ENCODE measurements at places on chromosomes 16 and 17.

DNA sequence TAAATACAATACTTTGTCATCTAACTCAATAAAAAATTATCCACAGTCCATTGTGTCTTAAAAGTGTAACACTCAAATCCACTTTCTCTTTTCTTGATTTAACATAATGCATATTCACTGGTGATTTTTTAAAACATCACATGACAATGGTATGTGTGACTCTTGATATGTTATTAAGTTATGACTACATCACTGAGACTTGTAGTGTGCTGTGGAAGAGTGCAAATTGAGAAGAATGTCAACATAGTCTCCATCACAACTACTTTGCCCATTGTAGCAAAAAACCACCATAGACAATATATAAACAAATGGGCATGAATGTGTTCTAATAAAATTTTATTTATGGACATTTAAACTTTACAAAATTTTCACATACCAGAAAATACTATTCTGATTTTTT is 380.7 kb upstream of the PMFBP1 start:
- DNase-seq, result no peak

GRCh38 chr16:48300391-48300856 is 53.1 kb upstream of the ABCC11 start:
- DNase-seq, result no peak

- no peak for DNase-seq
Observed at GRCh38 chr16:58201163-58201562, 3.3 kb upstream of the CSNK2A2 start.

DNA sequence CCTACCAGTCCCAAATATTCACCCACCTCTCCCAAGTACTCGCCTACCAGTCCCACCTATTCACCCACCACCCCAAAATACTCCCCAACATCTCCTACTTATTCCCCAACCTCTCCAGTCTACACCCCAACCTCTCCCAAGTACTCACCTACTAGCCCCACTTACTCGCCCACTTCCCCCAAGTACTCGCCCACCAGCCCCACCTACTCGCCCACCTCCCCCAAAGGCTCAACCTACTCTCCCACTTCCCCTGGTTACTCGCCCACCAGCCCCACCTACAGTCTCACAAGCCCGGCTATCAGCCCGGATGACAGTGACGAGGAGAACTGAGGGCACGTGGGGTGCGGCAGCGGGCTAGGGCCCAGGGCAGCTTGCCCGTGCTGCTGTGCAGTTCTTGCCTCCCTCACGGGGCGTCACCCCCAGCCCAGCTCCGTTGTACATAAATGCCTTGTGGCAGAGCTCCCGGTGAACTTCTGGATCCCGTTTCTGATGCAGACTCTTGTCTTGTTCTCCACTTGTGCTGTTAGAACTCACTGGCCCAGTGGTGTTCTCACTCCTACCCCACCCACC is 29.8 kb downstream of the POLR2A start:
- no peak for DNase-seq

- DNase-seq, result no peak
Observed at GRCh38 chr16:64280317-64280716, 841.5 kb downstream of the CDH11 start.

DNA sequence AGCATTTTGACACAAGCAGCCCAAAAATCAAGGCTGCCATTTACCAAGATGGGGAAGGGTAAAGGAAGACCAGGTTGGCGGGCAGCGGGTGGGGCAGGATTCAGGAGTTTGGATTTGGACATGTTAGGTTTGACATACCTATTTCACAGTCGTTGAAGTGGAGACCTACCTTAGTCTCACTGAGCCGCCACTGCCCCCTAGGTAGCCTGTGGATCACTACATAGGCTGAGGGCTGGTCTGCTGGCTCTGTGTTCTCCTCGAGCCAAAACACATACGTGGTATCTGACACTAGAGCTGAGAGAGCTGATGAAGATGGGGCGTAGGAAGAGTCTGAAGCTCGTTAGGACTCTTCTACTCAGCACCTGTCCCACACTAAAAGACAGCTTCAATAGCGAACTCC is 115.1 kb downstream of the HIC1 start:
- DNase-seq, result peak; percentile 9

DNA sequence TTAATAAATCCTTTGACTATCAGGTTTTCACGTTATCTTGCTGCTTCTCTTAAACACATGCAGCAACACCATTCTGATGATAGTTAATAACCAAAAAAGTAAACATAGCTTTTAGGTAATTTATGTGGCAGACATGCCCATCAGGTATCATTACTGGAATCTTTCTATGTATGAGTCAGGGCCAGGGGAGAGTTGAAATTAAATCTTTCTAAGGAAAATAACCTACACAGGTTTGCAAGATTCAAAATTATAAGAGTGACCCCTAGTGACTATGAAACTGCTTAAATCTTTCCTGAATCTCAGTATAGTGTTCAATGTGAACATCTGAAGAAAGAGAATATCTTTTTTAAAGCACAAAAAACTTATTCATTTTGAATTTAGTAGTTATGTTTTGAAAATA is 666.6 kb downstream of the CDH11 start:
- no peak for DNase-seq

GRCh38 chr17:64459284-64459747 is 10.4 kb downstream of the MILR1 start:
- DNase-seq, result no peak

- no peak for DNase-seq
Observed at GRCh38 chr17:80476877-80477646, 655 bp upstream of the NPTX1 start.

DNA sequence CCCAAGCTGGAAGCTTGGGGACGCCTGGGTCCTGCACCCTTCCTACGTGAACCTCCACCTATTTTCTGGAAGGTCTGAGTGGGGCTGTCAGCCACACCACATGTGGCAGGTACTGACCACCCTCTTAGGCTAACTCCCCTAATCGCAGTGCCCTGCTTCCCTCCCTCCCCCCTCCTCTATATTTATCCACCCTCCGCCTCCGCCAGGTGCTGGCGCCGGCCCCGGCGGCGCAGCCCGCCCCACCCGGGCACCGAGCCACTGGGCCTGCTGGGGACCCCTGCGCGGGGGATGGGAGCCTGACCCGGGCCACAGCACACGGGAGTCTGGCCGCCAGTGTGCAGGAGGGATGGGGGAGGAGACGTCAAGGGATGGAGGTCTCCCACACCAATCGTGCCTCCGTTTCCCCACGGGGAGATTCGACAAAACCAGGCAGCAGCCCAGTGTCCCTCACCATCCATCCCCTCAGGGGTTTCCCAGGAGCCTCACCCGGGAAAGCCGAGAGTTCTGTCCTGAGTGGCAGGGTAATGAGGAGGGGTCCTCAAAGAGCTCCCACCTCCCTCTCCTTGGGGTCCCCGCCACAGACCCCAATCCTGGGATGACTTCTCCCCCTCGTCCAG is 1.3 kb downstream of the PLEKHH3 start:
- no peak for DNase-seq

DNA sequence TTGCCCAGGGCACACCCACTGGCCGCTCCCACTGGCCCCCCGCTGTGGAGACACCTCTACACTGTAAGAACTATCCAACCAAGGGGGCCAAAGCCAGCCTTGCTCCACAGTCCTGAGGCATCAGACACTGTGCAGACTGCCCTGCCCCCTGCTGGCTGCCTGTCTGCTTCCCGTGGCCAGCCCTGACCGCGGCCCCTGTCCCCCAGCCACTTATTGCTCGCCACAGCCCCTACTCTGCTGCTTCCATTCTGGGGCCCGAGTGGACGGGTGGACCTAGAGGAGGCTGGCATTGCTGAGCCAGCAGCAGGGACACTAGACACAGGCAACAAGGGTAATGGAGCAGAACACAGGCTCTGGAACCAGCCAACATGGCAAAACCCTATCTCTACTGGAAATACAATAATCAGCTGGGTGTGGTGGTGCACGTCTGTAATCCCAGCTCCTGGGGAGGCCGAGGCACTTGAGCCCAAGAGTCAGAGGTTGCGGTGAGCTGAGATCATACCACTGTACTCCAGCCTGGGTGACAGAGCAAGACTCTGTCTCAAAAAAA is 19.7 kb upstream of the LRRC37A3 start:
- DNase-seq, result no peak

- DNase-seq, result no peak
Observed at GRCh38 chr16:76681296-76681695, 404.1 kb downstream of the CNTNAP4 start.

DNA sequence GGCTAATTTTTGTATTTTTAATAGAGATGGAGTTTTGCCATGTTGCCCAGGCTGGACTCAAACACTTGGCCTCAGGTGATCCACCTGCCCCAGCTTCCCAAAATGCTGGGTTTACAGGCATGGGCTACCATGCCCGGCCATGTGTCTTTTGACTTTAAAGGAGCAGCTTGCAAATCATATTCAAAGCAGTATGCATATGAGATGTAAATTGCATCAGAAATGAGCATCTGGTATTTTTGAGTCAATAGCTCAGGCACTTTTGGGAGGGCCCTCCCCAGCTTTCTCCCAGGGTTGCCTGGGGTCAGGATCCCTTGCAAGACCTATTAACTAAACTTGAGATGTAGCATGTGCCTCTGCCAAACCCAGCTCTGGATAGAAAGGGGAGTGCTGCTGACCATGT is 21.5 kb downstream of the EPOP start:
- DNase-seq, result no peak

DNA sequence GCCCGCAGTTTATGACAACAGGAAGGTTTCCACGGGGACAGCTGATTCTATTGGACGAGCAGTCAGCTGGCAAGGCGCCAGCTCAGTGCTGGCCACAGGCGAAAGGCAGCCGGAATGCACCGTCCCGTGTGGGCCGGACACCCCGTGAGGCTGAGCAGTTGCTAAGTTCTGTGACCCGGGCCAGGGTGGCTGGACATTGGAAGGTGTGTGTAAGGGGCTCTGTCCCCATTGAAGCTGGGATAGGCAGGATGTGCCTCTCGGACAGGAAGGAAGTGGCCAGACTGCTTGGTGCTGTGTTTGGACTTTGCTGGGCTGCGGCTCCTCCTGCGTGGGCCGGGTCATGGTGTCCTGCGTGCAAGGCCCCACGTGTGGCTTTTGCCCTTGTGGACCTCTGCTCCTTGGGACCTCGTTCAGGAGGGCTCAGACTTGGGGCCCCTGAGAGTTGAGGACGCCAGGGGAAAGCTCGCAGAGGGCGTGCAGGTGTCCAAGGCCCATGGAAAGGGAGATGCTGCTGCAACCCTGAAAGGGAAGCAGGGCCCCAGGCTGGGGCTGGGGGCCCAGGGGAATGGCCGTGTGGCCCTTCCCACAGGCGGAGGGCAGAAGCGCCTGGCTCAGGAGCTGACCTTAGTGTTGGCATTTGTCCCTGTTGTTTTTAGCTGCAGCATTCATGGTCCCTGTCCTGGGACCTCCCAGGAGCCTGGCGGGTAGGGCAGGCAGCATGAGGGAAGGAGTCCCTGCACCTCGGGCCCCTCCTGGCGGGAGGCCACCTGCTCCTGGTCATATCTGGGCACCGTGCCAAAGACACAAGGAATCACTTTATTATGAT is 10.0 kb downstream of the BAIAP2 start:
- no peak for DNase-seq

DNA sequence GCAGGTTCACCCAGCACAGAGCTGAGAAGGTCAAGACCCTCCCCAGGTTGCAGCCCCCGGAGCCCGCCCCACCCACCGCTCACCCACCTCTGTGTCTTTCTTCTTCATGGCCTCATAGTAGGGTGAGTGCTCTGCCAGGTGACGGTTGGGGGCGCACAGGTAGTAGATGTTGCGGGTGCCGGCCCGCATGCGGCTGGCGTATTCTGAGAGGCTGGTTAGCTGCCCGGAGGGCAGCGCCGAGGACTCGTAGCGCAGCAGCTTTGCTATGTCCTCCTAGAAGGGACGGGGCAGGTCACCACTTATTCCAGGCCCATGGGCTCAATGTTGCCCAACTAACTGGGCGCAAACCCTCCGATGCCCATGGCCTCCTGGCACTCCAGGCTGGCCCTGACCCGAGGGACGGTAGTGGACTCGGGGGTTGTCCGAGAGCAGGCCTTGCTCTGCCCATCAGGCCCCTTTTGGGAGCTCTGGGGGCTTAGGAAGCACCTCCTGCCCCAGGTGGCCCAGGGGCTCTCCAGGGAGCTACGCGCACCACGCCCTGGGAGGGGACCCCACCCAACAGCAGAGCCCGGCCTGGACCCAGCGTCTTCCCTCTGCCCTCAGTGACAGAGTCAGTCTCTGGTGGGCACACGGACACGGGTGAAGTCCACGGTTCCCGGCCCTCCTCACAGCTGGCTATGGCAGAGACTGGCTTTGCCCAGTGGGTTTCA is 9.9 kb downstream of the DNASE1 start:
- DNase-seq, result no peak

DNA sequence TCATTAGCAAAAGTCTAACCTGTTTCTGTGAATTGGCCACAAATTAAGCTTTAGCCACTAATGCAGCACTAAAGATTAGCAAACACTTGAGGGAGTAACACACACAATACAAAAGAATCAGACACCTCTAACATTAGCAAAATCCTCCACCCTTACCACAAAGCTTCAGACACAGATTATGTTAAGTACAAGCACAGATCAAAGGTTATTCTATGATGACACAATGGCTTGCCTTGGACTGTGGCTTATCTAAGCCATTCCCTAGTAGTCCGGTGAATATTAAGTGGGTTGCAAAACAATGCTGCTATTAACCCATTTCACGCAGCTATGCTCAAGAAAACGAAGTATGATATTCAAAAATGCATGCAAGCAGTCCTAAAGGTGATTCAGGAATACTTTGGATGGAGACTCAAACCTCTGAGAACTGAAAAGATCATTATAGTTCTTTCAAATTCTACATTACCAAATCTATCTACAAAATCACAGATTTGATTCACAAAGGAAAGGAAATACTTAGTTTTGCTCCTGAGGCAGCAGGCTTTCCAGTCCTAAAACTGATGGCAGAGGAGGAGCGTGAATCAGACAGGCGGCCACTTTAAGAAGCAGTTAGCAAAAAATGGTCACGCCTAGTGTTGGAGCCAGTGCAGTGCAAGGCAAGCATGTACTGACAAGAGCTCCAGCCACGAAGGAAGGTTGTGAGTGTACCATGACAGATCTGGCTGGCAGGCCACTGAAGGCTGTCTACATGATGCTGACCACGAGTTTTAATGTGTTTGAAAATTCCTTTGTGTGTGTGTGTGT is 67.2 kb downstream of the PARN start:
- no peak for DNase-seq

GRCh38 chr17:31294231-31294630 is 2.8 kb downstream of the OMG start:
- no peak for DNase-seq

DNA sequence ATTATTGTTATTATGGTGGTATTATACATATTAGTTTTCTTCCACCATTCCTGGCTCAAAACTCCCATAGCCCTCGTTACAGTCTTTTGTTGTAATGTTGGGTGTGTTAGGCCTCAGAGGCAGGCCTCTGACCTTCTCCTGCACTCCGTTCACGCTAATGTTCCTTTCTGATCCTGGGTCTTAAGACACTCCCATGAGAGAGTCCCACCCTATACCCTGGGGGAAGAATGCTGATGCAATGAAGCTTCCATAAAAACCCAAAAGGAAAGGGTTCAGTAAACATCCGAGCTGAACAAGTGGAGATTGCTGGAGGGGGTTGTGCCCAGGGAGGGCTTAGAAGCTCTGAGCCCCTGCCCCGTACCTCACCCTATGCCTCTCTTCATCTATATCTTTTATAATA is 141.3 kb upstream of the NETO2 start:
- DNase-seq, result no peak

- no peak for DNase-seq
Observed at GRCh38 chr17:68033636-68034451, 1.7 kb upstream of the KPNA2 start.

All from T-helper 1 cell (primary cell).